ENCODE measurements at places on chromosomes 16 and 17.

DNA sequence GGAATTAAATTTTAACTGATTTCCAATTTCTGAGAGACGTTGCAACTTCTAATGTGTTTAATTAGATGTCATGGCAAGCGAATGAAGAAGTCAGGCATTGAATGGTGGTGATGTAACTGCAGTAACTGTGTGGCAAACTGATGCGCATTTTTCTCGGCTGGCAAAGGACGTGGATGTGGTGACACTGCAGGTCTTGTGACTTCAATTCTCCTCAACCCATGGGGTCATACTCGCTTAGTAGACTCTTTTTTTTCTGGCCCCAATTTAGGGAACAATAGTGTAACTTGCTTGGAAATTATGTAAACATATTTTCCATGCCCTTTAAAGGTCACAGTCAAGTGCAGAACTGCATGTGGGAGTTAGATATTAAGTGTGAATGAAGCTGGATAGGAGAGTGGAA is 1.9 kb upstream of the FAM20A start:
- no peak for DNase-seq

GRCh38 chr17:58232707-58233156 is 5.7 kb upstream of the LPO start:
- peak; percentile 95 for DNase-seq

GRCh38 chr17:42005166-42005565 is 12.1 kb downstream of the DNAJC7 start:
- DNase-seq: no peak

DNA sequence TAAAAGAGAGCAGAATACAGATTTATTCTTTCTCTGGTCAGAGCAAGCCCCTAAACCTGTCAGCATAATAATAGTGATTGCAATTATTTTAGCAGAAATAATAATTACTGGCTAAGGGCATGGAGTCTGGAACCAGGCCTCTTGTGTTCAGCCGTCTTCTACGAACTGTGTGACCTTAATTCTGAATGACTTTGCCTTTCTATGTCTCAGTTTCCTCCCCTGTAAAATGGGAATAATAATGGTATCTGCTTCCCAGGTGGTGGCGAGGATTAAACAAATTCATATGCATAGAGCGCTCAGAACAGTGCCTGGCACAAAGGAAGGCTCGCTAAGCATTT is 33.4 kb downstream of the RAB11FIP4 start:
- DNase-seq: no peak

GRCh38 chr17:76383546-76384221 is 725 bp upstream of the SPHK1 start:
- peak; percentile 77 for DNase-seq

DNA sequence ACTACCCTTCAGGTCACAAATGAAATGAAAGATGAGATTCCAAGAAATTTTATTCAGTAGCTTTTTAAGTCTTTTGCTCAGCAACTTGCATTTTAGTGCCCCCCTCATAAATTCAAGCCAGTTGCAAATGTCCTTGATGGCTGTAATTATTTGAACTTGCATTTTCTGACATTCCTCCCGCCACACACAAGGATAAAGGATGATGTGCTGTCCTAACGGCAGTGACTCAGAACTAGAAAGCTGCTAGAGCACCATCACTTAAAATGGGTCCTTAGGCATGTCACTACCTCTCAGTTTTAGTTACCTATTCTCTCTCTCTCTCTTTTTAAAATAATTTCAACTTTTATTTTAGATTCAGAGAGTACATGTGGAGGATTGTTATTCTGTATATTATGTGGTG is 306.7 kb downstream of the CNTNAP4 start:
- no peak for DNase-seq
